ENCODE measurements at places on chromosomes 2 and 18.

- DNase-seq: no peak
These were observed 451.4 kb downstream of the EIPR1 start for GRCh38 chr2:2926009-2926857.

DNA sequence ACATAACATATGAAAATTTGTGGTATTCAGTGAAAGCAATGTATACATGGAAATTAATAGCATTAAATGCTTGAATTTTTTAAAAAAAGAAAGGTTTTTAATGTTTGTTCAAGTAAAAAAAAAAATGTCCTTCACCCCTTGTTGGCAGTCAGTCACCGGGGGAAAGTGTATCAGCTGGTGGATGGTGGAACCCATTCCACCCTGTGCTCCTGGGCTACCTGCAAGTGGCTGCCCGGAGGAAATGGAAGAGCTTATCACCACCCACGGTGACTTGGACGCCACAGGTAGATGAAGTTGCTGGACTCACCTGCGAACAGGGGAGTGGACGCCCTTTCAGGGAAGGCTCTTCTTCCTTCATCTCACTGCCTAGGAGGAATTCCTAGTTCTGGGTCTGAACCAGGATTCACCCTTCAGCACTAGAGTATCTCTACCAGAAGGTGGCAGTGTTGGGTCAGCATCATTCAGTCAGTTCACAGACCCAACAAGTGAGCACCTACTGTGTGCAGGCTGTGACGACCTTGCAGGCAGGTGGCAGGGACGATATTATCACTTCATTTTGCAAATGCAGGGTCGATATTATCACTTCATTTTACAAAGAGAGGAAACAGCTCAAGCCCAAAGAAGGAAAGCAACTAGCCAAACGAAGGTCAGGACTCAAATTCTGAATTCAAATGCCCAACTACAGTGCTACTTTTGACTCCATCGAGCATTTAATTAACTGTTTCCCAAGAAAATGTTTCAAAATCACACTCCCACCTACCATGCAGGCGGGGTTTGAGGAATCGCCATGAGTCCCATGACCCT, 35.8 kb downstream of the CIB4 start:
- peak; percentile 64 for DNase-seq

- no peak for DNase-seq
These were observed 1794.5 kb upstream of the CELF4 start for GRCh38 chr18:39360072-39360471.

- peak; percentile 5 for DNase-seq
These were observed 558.3 kb downstream of the KCNJ3 start for GRCh38 chr2:155256803-155257202.

- no peak for DNase-seq
These were observed 173.7 kb downstream of the CELF4 start for GRCh38 chr18:37391698-37392548.

GRCh38 chr2:121205321-121205942, 79.6 kb downstream of the TFCP2L1 start:
- no peak for DNase-seq

GRCh38 chr18:49677081-49677480, 115.2 kb downstream of the LIPG start:
- no peak for DNase-seq

DNA sequence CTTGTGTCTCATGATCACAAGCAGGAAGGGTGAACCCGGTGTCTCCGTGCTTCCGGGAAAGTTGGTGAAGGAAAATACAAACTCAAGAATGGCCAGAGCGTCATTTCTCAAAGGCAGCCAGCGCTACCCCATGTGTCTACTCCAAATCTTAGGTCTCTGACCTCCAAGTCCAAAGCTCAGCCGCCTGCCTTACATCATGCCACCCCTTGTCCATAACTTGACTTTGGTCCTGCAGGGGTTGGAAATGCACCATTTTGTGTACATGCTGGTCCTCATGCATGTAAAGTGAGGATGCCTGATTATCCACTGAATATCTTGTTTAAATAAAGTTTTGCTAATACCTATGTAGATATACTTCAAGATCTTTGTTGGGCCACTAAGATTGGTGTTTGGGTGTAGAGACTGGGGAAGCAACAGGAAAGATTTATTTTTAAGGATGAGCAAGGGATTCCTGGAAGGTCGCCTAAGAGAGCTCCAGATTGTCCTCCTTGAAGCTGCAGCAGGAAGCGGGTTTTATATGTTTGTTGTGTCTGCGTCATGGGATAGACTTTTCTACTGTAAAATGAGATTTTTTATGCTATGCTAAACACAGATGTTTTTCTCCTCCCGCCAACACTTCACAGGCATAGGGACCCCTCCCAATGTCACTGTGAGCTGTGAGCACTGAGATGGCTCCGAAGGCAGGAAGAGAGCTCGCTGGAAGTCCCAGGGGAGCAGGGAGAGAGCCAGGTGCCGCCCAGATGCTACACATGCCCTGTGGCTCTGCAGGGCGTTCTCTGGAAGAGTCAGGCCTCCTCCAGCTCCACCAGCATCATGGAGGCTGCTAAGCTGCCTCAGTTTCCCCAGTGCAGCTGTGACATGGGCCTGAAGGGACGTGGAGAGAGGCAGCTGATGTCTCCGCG, 176.2 kb upstream of the HDAC4 start:
- DNase-seq: no peak

DNA sequence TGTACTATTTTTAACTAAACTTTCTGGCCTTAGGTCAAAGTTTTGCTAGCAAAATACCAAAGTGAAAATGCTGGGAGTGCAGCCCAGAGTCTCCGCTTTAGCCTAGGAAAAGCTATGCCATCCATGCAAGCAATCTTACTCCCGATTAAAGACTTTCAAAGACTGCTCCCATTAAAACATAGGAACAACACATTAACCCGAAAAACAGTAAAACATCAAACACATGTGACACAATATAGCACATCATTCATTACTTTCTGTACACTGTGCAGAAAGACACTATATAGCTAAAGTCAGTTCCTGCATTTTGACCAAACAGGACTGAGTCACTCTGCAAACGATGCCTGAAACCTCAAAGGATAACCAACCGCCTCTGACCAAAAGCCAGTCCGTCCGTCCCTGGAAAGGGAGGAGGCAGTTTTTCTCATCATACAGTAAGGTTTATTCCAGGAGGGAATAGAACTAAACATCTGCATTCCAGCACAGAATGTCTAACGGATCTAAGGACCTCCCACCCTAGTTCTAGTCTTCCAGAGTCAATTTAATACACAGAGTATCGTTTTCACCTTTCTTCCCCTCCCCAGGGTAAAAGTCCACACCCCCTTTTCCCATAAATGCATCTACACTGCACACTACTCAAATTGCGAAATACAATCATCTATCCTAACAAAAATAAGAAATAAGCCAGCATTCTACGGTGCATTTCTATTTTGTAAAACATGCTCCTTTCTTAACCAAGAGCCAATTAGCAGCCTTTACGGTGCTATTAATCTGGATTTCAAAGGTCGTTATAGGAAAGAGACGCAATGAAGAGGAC, 1.7 kb downstream of the ROCK2 start:
- no peak for DNase-seq

- no peak for DNase-seq
These were observed 152.2 kb downstream of the ESCO1 start for GRCh38 chr18:21448299-21448698.

DNA sequence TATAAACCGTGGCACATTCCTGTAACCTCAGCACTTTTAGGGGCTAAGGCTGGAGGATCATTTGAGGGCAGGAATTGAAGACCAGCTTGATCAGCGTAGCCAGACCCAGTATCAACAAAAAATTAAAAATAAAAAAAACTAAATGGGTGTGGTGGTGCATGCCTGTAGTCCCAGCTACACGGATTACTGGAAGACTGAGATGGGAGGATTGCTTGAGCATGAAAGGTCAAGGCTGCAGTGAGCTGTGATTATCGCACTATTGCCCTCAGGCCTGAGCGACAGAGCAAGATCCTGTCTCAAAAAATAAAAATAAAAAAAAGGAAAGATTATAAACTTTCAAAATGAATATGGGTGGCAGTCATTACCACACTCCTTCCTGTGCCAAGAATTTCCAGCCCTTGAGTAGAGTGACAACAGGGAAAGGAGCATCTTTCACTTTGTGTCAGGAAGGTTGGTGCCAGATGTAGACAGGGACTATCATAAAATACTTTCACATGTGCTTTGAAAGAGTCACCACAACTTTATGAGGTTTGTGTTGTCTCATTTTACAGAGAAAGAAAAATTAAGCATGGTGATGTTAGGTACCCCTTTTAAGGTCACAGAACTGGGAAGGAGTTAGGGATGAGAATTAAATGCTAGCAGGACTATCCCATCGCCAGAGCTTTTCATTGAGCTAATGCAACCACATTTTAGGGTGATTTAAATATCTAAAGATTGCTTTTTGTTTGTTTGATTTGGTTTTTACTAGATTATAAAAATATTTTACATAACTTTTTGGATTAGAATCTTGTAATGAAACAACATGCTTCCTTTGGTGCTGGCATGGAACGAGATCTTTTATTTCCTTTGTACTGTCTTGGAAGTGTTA, 1617.4 kb upstream of the ACVR2A start:
- DNase-seq: no peak

DNA sequence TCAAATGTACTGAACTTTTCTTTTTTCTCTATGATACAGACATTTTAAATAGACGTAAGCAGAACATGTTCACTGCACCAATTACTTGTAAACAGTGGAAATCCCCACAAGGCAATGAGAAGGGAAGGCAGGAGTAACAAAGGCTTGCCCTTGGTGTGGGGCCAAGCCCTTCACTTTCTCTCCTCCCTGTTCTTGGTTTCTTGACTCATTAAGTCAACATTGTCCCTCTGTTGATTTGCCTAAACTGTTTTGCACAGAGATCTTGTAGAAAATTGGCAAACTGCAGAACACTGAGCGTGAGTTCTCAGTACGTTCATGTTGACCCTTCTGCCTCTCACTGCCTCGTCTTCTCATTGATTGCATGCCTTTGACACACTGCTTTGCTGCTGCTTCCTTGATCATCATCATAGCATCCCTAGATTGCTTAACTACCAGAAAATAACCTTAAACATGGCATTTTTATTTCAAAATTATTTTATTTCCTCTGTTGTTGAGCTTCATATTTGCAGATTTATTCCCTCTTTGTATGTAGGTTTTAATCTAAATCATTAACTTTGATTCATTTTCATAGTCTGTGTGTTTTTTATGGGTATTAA, 257.7 kb downstream of the PTGR3 start:
- DNase-seq: no peak

GRCh38 chr2:58788402-58788801, 547.3 kb upstream of the FANCL start:
- no peak for DNase-seq

- DNase-seq: no peak
These were observed 101.4 kb downstream of the RBMS1 start for GRCh38 chr2:160392201-160392600.

- peak; percentile 100 for DNase-seq
These were observed at the start of gene TXNL1 for GRCh38 chr18:56638232-56639103. Gene TXNL1 (minus strand): TSS chr18:56638592. CDS start chr18:56638440, 152 bp downstream.

GRCh38 chr18:32036506-32037180, 18.0 kb downstream of the RNF125 start:
- DNase-seq: no peak

DNA sequence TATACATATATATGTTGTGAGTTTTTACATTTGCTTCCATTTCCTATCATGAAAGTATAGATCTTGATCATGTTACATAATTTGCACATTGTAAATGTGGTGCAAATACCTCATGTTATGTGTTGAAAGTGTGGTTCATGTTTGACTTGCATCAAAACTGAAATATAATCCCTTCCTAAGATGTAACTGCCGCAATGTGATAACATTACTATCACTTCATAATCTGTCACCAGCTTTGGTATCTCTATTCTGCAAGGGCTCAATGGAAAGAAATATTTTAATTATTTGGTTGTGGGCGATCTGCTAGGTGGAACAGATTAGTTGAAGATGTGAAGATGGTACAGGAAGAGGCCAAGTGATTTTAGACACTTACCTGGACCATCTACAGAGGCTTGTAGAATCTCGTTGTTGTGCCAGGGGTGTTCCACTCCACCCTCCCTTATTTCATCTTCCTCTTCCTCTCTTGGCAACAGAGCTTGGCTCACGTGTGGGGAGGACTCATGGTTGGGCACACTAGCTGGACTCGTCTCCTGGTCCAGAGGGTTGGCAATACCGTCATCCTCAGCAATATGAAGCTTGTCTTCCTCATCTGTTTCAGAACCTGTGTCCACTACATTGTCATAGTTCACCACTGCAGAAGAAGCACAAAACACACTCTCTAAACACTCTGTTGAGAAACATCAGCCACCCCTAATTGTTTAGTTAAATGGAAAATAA, 90.4 kb downstream of the ZEB2 start:
- DNase-seq: no peak

GRCh38 chr2:127664895-127665225, 10.5 kb downstream of the LIMS2 start:
- no peak for DNase-seq

GRCh38 chr2:235352541-235352940, 141.3 kb upstream of the AGAP1 start:
- DNase-seq: no peak

- DNase-seq: no peak
These were observed 77.3 kb downstream of the POLE4 start for GRCh38 chr2:75035444-75036353.

- no peak for DNase-seq
These were observed 81.3 kb upstream of the EPB41L3 start for GRCh38 chr18:5625076-5625475.

DNA sequence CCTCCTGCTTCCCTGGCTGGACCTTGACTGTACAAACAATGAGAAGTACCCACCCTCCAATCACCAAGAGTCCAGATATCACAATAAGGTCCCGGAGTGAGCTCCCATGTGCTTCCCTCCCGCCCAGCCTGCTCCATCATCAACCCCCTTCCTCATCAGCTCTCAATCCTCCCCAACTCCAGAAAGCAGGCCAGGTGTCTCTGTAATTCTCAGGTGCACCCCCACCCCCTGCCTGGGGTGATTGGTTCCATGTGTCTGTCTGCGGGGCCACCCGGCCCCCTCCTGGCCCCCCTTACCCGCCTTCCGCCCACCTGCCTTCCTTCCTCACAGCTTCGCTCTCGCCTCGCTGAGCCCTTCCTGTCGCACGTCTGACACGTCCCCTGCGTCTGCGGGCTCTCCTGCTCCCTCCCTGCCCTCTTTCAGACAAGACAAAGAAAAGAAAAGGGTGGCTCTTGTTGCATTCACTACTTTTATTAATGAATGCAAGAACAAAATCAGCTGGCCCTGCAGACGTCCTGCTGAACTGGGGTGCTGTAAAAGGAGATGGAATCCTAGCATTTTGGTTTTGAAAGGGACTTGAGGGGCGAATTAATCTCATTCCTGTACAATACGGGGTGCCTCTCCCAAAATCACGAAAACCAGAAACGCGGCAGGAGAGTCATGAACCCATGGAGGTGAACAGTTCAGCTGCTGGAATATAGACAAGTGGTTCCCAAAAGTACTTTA, 26.5 kb upstream of the IGFBP2 start:
- DNase-seq: no peak

GRCh38 chr2:64591188-64591587, 62.5 kb downstream of the SERTAD2 start:
- DNase-seq: no peak

GRCh38 chr2:40431600-40431955, 20.3 kb downstream of the SLC8A1 start:
- no peak for DNase-seq

- DNase-seq: no peak
These were observed 27.2 kb upstream of the RFX8 start for GRCh38 chr2:101502095-101502494.

All from D341Med (cell line).